ENCODE measurements at places on chromosomes 12 and 14. TPM values are rescaled to one million over a fixed set of nuclear protein-coding genes. Genes with fewer than 3 reads are reported as not detected.

The INHBC gene
- total RNA-seq: not detected

The CEP290 gene
- 4.4 TPM for total RNA-seq

The POTEG gene
- total RNA-seq: not detected

The TIGAR gene
- 12.8 TPM for total RNA-seq

The HNF1A gene
- total RNA-seq: not detected

The IL26 gene
- total RNA-seq: not detected

The PABPN1 gene
- total RNA-seq: 81.7 TPM

The PIWIL1 gene
- total RNA-seq: not detected

The CPNE6 gene
- total RNA-seq: not detected

The SIX6 gene
- total RNA-seq: not detected

The KRT77 gene
- not detected for total RNA-seq

The RPGRIP1 gene
- 0.33 TPM for total RNA-seq

The KRT72 gene
- not detected for total RNA-seq

The PMCH gene
- not detected for total RNA-seq

The RPS6KA5 gene
- 8.8 TPM for total RNA-seq

The FCF1 gene
- total RNA-seq: 19.6 TPM

The TRPV4 gene
- total RNA-seq: 1.5 TPM

The VRTN gene
- total RNA-seq: not detected

The RTL1 gene
- not detected for total RNA-seq

The UBR7 gene
- total RNA-seq: 39.8 TPM

The RFX4 gene
- not detected for total RNA-seq

The KCTD10 gene
- 99.9 TPM for total RNA-seq

The MSI1 gene
- total RNA-seq: not detected

The YEATS4 gene
- total RNA-seq: 9.5 TPM

The PRIMA1 gene
- total RNA-seq: not detected

The KRT6A gene
- total RNA-seq: not detected

The KLHDC1 gene
- total RNA-seq: 3.6 TPM

The STON2 gene
- total RNA-seq: 327 TPM

The ACOT6 gene
- total RNA-seq: not detected

The PPP1R36 gene
- total RNA-seq: 0.60 TPM

The CDCA3 gene
- total RNA-seq: 2.7 TPM

The MOK gene
- total RNA-seq: 3.1 TPM

The TMEM132C gene
- under 0.01 TPM for total RNA-seq

The CCDC177 gene
- not detected for total RNA-seq

The TSPAN19 gene
- total RNA-seq: 0.09 TPM

The SERPINA9 gene
- not detected for total RNA-seq

The MNAT1 gene
- 26.7 TPM for total RNA-seq

The HIP1R gene
- total RNA-seq: 24.0 TPM

The OR10AD1 gene
- total RNA-seq: not detected

The FITM1 gene
- total RNA-seq: 0.34 TPM

The CLEC4A gene
- 0.43 TPM for total RNA-seq

The HOXC12 gene
- total RNA-seq: not detected

The IFNG-AS1 gene
- not detected for total RNA-seq

The P2RX4 gene
- 103 TPM for total RNA-seq

The ENDOU gene
- total RNA-seq: under 0.01 TPM

The FAM181A gene
- not detected for total RNA-seq

The GALNT9 gene
- not detected for total RNA-seq

The TBX5 gene
- not detected for total RNA-seq

The OASL gene
- total RNA-seq: 0.11 TPM

The HOXC9 gene
- not detected for total RNA-seq

The ANKRD33 gene
- total RNA-seq: 0.09 TPM

The ISM2 gene
- total RNA-seq: 0.09 TPM

The SYNE3 gene
- total RNA-seq: 27.6 TPM

The C12orf50 gene
- total RNA-seq: not detected

The CCDC197 gene
- total RNA-seq: not detected

The PDE3A gene
- total RNA-seq: 2.8 TPM

The LLPH gene
- 3.1 TPM for total RNA-seq

Measured in dermis lymphatic vessel endothelial cell (primary cell).